ENCODE measurements at places on chromosomes 3 and 15. TPM values are rescaled to one million over a fixed set of nuclear protein-coding genes. Genes with fewer than 3 reads are reported as not detected.

Gene SAXO2
- 0.22 TPM for total RNA-seq

Gene KIF7
- total RNA-seq, result 18.0 TPM

Gene CHCHD4
- 12.6 TPM for total RNA-seq

Gene SLC27A2
- total RNA-seq, result 0.22 TPM

Gene TRPC1
- 51.9 TPM for total RNA-seq

Gene RPP25
- total RNA-seq, result 2.1 TPM

Gene SKOR1
- total RNA-seq, result 0.12 TPM

Gene CCDC9B
- 46.2 TPM for total RNA-seq

Gene CPN2
- not detected for total RNA-seq

Gene OR5AC2
- total RNA-seq, result not detected

Gene WDR72
- total RNA-seq, result not detected

Gene TP63
- total RNA-seq, result under 0.01 TPM

Gene TMC3
- total RNA-seq, result not detected

Gene CYP19A1
- 0.12 TPM for total RNA-seq

Gene FOXL2
- 11.2 TPM for total RNA-seq
